ENCODE measurements at places on chromosomes 5 and 9. TPM values are rescaled to one million over a fixed set of nuclear protein-coding genes. Genes with fewer than 3 reads are reported as not detected.

The PCDHA3 gene
- 1.9 TPM for total RNA-seq

The GPR107 gene
- 39.6 TPM for total RNA-seq

- no peak for DNase-seq
Observed at GRCh38 chr9:95058121-95058785, 259.3 kb downstream of the FANCC start.

GRCh38 chr9:131349881-131350563 lies 43.9 kb upstream of the PRRC2B start:
- DNase-seq, result peak; percentile 87

GRCh38 chr9:91771027-91771426 lies 179.0 kb downstream of the ROR2 start:
- peak; percentile 50 for DNase-seq

The LCNL1 gene
- 0.92 TPM for total RNA-seq

GRCh38 chr5:68114378-68115040 lies 101.0 kb upstream of the PIK3R1 start:
- no peak for DNase-seq

DNA sequence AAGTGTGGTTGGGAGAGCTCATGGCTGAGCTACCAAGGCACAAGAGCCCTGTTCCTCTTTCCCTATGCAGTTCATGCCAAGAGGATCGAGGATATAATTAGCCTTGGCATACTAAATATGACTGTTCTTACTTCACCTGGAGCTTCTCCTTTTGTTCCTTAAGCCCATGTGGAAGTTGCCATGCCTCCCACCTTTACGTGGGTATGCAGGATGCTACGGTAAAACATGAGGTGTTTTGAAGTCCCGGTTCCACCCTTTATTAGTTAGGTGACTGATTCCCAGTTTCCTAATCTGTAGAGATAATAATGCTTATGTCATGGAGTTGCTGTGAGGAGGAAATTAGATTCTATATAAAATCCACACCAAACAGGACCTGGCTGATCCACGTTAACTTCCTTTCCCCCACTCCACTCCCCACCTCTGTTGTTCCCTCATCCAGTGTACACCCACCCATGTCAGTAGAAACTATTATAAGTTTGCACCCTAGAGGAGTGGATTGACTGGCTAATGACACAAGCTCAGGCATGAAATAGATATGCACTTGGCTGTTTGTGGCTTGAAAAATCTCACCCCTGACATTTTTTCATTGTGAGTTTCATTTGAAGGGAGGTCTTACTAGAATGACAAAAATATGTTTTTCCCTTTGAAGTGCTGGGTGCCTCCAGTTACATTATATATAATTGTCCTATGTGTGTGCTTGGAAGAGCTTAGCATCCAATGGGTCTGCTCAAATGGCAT lies 36.8 kb upstream of the SHOC1 start:
- DNase-seq, result no peak

The BSPRY gene
- total RNA-seq, result 16.0 TPM

DNA sequence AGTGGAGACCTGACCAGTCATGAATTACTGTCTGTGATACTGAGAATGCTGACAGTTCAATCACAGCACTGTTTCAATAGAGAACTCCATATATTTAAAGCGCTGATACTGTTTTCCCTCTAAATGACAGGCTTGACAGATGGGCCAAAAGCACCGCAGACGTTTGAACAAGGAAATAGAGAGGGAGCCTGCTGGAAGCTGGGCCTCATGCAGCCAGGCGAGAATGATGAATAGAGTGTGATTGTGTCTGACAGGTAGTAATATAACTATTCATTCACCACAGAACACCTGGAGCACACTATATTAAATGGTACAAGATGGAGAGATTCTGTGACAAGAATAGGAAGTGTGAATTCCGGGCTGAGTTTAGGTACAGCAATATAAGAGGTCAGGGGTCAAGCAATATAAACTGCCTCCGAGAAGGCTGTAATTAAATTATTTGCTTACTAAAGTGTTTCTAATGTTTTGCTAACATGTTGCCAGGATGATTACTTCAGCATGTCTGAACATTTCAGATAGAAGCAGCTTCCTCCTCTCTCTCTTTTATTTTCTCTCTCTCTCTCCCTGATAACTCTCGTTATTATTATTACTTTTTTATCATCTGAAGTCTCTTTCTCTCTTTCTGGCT lies 297.7 kb downstream of the CSNK1G3 start:
- no peak for DNase-seq

GRCh38 chr9:38026021-38026809 lies 42.8 kb downstream of the SHB start:
- no peak for DNase-seq

- DNase-seq, result no peak
Observed at GRCh38 chr9:5611321-5612184, 17.4 kb upstream of the RIC1 start.

GRCh38 chr9:94713436-94714215 lies 12.9 kb upstream of the AOPEP start:
- DNase-seq, result no peak

Measured in mucosa of gallbladder (tissue), 1 donor.